Hippocampal formation (tissue), 2 donors: ENCODE measurements at places on chromosomes 4 and X.

DNA sequence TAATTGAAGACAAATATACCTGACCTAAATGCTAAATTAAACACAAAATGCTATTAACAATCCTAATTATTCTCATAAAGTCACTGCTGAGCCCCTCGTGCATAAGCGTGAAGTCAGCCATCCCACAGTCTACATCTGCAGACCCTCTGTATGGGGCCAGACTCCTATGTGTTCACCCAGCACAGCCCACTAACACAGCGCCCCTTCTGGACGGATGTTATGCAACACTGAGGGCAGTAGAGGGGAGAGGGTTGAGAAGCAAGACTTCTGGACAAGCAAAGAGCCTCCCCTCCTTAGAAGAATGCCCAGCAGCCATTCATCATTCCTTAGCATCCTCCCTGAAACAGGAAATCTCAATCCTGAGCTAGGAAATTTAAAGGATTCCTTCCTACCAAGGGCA is 7.9 kb downstream of the TRPC3 start:
- no peak for DNase-seq

DNA sequence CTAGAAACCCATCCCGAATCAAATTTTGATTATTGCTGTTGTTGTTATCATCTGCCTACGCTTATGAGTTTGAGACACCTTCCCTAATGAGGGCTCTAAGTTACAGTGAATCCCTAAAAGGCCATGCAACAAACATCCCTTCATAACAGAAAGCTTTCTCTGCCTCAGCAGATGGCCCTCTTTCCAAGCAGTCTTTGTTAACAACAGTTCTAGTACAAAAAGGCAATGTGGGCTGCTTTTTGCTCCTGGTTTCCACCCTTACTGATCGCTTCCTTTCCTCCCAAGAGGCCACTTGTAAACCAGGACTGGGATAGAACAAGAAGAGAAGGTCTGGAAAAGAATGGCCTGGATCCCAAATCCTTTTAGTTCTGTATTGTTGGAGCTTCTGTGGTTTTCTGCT is 24.2 kb downstream of the GPC4 start:
- DNase-seq: no peak

GRCh38 chrX:57821703-57822387 is 88.4 kb downstream of the ZXDA start:
- peak; percentile 71 for DNase-seq

- no peak for DNase-seq
These were observed 472.7 kb downstream of the IDS start for GRCh38 chrX:149032449-149032848.

DNA sequence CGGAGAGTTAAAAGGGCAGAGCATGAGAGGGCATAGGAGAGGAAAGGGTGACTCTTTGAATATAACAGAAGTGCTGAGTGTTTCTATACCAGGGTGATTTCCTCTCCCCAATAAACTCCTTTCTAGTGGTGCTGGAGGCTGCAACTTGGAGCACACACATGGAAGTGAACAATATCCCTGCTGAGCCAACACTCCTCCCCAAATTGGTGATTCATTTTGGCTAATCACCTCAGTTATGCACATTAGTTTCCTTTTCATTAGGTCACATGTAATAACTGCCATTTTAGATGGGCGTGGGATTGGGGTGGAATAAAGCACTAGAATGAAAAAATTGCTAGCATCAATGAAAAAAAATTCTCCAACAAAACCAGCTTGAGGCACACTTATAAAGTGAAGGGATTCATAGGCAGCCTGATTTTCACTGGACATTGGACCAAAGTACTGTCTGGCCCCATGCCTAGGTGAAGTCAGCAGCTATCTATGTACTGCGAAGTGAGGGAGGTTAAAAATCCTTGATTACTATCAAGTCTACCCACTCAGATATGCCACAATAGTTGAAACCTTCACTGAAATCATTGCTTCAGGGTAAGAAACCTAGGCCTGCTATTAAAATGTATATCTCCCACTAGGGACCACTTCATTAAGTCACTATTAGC is 174.0 kb downstream of the GLUD2 start:
- DNase-seq: no peak

DNA sequence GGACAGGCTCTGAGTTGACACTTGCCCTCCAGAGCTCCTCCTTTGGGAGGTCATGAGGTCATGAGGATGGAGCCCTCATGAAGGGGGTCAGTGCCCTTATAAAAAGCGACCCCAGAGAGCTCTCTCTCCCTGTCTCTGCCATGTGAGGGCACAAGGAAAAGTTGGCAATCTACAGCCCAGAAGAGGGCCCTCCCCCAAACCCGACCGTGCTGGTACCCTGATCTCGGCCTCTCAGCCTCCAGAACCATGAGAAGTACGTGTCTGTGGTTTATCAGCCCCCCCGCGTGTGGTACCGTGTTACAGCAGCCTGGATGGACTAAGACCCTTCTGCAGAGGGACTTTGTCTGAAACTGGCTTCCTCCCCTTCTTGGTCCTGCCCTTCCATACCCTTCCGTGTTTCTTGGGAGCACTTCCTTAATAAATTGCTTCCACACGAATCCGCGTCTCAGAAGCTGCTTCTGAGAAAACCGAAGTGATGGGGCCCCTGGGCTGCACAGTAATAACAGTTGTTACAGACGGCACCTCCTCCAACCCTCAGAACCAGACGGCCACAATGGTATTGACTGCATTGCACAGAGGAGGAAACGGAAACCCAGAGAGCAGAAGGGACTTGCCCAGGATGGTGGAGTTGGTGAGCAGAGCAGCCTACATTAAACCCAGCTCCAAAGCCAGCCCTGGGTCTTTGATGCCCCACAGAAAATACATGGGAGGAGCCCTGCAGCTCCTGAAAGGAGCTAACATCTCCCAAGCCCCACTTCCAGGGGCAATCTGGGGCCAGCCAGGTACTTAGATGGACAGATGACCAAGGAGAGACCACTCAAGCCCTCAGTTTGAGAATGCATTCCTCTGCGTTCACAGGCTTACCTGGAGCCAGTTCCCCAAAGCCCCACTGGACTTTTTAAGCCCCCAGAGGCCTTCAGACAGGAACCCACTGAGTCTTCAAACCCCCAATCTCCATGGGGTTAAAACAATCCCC is 242.7 kb downstream of the BCOR start:
- DNase-seq: no peak
